ENCODE measurements at places on chromosomes 3 and 15.

DNA sequence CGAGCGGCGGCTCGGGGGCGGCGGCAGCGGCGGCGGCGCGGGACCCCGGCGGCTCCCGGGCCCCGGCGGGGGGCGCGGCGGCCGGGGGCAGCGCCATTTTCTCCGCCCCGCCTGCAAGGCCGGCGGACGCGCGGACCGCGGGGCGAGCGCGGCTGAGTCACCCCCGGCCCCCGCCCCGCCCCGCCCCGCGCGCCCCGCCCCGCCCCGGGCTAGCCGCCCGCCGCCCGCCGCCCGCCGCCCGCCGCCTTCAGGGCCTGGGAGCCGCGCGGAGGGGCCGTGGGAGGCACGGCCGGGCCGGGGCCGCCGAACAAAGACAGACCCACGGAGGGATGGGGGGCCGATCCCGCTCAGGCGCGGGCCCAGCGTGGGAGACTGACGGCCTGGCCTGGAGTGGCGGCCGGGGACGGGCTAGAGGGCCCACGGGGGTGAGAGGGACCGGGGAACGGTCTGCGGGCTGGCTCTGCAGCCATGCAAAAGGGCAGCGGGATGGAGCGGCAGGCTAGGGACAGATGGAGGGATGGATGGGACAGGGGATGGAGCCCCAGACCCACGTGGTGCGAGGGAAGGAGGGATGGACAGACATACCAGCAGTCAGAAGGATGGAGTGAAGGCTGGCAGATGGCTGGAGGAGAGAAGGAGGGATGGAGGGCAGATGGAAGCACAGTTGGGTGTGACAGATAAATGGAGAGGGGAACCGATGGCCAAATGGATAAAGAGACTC lies at the start of gene EIF4E3:
Gene EIF4E3, minus strand, starts transcription at position 132 of the 721 bp plus-strand sequence. Its CDS starts 35 bp downstream, at position 97.
- DNase-seq = no peak

DNA sequence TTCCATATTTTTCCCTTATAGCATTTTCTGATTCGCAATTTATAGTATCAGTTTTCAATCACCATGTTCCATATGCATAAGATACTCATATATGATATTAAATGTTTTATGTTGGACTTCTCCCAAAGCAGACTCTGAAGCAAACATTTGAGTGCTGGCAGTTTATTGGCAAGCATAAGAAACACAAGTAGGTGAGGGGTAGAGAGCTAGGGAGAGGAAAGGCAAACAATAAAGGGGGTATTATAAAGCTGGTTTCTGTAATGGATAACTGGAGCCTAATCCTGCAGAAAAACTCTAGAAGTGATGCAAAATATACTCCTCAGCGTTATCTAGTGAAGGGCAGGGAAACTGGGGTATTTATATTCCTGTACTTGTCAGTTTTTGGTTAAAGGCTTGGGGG lies 491.5 kb upstream of the TGFBR2 start:
- DNase-seq = no peak

GRCh38 chr3:105513886-105514285 lies 147.2 kb downstream of the ALCAM start:
- DNase-seq = no peak

DNA sequence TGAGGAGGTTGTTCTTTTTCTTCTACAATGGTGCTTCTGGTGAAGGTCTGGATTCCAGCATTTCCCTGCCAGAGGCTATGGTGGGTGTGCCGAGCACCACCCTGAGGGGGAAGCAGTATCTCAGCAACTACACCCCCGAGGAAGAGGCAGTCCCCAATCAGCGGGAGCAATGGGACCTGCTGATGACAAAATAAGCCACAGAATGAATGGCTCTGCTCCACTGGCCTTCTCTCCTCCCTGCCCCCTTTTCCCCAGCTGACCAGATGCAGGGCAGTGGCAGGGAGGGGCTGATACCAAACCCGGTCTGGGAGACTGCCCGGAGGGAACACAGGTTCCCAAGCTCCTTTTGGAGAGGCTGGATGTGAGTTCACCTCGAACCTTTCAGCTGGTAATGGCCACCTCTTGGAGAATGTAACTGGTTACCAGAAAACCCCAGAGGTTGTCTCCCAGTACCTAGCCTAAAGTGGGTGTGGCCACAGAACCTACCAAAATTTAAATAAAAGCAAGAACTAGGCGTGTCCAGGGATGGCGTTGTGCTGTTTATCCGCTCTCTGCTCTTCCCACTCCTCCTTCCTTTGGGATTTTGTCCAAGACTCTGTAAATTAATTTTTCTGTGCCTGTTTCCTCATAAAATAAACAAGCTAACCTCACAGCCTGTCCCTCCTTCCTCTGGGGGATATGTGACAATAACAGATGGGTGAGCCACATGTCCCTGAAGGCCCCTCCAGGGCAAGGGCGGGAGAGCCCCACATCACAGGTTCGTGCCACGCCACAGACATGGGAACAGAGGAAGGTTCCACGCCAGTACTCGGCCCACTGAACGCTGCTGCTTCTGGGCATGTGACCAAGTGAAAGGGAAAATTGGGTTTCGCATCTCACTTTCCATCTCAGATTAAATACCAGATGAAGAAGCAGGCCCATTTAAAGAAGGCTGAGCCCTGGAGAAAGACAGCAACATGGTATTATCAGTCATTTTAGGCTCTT lies 35.1 kb upstream of the SPTBN5 start:
- DNase-seq = no peak

GRCh38 chr15:70954733-70955132 lies 62.1 kb downstream of the LRRC49 start:
- DNase-seq = no peak

DNA sequence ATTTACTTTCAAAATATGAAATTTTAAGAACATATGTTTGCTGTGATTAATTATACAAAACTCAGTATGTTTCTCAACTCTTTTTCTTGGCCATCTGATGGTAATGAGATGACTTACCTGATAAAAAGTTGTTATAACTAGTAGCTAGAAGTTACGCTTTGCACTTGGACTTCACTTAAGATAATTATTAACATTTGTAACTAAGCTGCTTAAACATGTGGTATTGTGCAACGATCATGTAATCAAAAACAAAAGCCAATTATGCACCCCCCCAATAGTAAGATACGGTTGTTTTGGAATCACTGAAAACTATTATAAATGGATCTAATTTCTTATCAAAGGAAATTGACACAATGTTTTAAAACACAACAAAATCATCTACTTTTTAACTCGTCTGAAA lies 342.9 kb downstream of the CNTN3 start:
- no peak for DNase-seq

Measured in KBM-7 (cell line).